ENCODE measurements at places on chromosomes 11 and 22.

- peak; percentile 83 for DNase-seq
These were observed at the start of gene FAT3 for GRCh38 chr11:92224407-92225124. Gene FAT3 (plus strand): TSS chr11:92224818. CDS start chr11:92352113, 127,295 bp downstream.

DNA sequence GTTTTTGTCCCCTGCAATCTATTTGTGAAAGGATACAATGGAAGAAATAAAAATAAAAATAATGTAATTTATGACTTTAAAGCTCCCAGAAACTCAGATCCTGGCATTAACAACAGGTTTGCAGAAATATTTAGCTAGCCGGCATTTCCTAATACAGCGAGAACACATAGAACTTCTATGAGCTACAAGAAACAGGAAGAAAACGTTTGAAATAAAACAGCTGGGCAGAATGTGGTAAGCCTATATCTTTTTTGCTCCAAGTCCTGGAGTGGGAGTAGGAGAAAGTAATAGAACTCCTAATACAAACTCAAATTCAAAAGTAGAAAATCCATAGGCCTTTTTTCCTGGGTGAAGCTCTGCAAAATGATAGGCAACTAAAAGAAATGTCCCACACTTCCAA lies 29.6 kb upstream of the FIBIN start:
- DNase-seq, result no peak

- peak; percentile 79 for DNase-seq
These were observed 725 bp downstream of the KDM2A start for GRCh38 chr11:67119585-67120391.

- no peak for DNase-seq
These were observed 17.8 kb upstream of the DGCR8 start for GRCh38 chr22:20062043-20062765.

- DNase-seq, result no peak
These were observed 35.0 kb downstream of the RNF141 start for GRCh38 chr11:10506008-10506370.

- DNase-seq, result no peak
These were observed 16.3 kb downstream of the SMCO4 start for GRCh38 chr11:93526641-93527583.

DNA sequence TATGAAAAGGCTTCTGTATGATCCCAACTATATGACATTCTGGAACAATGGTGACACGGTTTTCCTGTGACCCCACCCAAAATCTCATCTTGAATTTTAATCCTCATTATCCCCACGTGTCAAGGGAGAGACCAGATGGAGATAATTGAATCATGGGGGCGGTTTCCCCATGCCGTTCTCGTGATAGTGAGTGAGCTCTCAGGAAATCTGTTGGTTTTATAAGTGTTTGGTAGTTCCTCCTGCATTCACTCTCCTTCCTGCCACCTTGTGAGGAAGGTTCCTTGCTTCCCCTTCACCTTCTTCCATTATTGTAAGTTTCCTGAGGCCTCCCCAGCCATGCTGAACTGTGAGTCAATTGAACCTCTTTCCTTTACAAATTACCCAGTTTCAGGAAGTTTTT lies 53.1 kb upstream of the TSPAN18 start:
- no peak for DNase-seq
